ENCODE measurements at places on chromosomes 12 and 14.

- DNase-seq, result no peak
These were observed 31.5 kb upstream of the KRR1 start for GRCh38 chr12:75542942-75543341.

DNA sequence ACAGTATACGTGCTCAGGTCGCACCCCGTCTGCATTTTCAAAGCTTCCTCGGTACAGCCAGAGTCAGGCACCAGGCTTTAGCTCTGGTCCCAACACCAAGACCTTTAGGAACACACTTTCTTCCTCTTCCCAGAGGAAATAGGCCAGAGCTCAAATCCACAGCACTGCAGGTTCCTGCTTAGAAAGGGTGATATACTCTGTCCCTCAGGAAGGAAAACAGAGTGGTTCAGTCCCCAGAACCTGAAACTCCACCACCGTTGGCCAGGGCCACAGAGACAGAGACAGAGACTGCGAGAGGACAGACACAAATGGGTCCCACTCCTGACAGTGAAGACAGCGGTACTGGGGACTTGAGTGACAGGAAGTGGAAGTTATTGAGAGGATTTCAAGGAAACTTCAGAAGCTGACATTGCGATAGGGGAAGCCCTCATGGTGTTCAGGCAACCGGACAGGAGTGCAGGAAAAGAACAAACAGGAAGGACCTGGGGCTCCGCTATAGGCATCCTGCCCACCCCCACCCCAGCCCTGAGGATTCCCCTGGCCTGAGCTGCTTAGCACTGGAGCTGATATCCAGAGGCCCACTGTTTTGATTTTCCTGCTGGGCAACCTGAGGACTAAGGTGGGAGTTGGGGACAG, 5.5 kb upstream of the KRT8 start:
- peak; percentile 60 for DNase-seq

DNA sequence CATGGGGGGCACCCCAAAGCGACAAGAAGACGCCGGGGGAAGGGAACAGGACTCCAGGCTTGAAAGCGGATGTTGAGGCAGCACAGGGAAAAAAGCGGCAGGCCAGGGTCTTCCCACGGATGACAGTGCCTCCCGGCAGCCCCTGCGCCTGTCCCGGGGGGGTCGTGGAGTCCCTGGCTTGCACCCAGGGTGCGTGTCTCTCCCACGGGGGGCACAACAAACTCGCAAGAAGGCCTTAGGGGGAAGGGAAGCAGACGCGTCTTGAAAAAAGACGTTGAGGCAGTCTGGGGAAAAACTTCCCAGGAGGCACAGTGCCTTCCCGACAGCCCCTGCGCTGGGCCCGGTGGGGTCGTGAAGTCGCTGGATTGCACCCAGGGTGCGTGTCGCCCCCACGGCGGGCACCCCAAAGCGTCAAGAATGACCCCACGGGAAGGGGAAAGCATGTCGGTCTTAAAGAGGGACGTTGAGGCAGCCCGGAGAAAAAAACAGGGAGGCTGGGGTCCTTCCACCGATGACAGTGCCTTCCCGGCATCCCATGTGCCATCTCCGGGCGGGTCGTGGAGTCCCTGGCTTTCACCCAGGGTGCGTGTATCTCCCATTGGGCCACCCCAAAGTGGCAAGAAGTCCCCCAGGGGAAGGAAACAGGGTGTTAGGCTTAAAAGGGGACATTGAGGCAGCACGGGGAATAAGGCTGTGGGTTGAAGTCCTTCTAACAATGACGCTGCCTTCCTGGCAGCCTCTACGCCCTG, 159.9 kb upstream of the ALG10B start:
- DNase-seq, result no peak

DNA sequence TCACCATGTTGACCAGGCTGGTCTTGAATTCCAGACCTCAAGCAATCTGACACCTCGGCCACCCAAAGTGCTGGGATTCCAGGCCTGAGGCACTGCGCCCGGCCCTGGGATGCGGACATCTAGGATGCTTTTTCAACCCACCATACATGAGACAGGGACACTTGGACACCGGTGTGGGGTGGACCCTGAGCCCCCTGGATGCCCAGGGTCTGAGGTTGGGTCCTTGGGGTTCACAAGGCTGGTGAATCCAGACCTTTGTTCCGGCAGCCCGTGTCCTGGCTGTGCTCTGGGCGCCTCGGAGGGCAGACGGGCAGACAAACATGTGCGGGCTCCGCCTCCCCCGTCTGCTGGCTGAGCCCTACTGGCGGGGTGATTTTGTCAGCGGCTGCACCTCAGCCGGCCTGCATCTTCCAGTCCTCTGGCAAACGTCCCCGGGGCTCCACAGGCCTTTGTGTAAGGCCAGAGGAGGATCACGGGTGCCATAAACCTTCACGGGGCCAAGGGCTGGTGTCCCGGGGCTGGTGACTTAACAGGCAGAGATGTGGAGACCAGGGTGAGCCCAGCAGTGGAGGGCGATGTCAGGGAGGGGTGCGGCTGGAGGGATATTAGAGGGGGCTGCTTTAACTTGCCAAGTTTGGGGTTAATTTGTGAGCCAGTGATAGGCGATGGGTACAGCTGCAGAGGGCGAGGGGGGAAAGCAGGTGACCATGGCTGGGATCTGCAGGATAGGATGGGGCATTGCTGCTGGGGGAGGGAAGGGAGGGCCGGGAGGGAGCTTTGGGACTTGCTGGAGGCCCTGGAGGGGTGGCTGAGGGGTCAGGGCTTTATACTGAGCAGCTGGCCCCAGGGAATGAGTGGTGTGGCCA, 5.8 kb downstream of the ASPG start:
- no peak for DNase-seq
